EH (cell line): ENCODE measurements at places on chromosomes 12 and 14.

GRCh38 chr12:125544960-125545359 is 479.7 kb downstream of the AACS start:
- no peak for DNase-seq

DNA sequence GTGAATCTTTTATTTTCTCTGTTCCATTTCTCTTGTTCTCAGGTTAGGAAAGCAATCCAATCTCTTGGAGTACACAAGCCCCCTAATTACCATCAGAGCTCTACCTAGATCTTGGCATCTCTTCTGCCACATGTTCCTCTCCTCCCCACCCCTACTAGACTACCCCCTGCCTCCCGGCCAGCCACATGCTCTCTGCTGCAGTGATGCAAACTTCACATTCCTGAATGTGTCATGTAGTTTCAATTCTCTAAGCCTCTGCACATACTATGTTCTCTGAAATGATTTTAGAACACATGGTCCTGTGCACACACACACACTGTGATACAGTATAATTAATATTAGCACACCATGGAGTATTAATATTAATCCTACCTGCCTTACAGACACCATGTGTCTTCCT is 104.6 kb downstream of the EFCAB11 start:
- DNase-seq: peak; percentile 75

DNA sequence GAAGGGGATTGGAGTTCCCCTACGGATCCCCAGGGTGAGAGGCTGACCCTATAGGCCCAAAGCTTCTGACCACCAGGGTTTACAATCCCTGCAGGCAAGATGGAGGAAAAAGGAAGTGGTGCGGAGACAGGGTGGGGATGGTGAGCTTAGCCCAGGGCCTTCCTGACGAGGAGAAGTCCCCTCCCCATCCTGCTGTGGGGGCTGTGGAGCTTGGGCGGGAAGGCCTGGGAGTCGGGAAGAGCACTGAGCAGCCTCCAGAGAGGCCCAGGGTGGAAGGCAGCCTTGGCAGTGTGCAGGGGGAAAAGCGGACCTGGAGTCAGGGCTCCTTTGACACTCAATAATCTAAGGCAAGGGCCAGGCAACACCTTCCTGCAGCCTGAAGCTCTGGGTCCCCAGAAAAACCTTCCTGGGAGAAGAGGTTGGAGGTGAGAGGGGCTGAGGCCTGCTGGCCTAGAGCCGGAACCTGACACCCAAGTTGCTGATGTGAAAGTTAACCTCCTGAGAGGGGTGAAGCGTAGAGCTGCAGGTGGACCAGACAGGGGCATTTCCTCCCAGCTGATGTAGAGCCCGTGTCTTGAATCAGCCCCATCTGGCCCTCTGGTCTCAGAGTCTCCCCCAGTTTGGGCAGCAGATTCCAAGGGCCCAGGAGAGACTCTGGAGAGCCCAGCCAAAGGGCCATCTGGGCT is 6.0 kb downstream of the HDAC7 start:
- peak; percentile 60 for DNase-seq

DNA sequence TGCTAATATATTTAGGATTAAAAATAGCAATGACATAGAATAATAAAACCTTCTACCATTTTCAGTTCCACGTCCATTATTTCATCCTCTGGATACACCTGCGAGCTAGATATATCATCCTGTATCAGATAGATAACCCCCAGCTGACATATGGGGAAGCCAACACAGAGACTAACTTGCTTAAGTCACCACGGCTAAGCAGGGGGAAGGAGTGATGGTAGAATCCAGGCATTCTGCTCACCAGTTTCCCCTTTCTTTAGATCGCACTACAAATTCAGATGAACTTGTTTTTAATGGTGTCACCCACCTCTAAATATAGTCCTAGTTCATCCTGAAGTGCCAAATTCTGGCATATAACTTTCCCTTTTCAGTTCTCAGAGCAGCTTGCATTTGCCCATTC is 110.1 kb downstream of the TXNDC16 start:
- DNase-seq: no peak

DNA sequence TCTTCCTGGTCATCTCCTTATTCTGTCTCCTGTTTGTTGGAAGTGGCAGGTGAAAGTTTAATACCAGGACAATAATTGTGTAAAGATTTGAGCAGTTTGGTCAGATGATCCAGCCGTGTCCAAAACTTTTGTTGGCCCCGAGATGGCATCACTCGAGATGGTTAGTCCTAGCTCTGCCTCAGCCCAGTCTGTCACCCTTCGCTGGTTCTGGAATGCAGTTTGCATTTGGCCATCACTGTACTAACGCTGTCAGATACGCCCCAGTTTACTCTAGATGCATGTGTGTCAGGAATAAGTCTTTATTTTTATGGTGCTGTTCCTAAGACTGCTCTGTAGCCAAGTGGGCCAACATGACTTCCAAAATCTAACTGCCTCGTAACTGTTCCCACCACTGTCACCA is 79.6 kb downstream of the MOK start:
- no peak for DNase-seq

- DNase-seq: peak; percentile 66
Measured at GRCh38 chr12:6312529-6313325, 2.2 kb downstream of the PLEKHG6 start.

- DNase-seq: no peak
Measured at GRCh38 chr14:49483268-49483667, 102.9 kb downstream of the RPS29 start.

- no peak for DNase-seq
Measured at GRCh38 chr14:33796356-33796755, 154.5 kb downstream of the EGLN3 start.

GRCh38 chr12:26125400-26126339 is 833 bp upstream of the BHLHE41 start:
- peak; percentile 78 for DNase-seq

DNA sequence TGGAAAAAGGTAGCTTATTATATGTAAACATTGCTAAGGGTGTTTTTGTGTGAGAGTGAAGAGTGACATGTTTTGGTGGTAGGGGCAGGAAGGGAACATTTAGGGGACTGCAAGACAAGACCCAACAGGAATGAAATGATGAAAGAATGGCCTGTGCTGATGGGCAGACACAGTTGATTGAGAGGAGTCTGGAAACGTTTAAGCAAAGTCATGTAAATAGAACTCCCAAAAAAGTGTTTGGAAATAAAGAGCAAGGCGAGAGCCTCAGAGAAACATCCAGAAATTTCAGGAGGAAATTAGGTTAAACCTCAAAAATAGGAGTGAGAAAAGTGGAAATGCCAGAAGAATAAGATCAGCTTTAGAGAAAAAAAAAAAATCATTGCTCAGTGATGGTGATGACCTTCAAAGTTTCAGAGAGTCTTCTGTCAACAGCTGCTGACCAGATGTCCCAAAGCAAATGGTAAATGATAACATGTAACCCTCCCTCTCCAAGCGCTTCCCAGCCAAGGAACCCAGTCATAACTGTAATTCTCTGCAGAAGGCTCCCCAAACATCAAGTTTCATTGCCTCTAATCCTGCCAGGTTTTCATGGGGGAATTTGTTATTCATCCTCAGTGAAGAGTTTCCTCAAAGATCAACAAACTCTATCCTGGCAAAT is 223.2 kb upstream of the FAR2 start:
- DNase-seq: peak; percentile 91

DNA sequence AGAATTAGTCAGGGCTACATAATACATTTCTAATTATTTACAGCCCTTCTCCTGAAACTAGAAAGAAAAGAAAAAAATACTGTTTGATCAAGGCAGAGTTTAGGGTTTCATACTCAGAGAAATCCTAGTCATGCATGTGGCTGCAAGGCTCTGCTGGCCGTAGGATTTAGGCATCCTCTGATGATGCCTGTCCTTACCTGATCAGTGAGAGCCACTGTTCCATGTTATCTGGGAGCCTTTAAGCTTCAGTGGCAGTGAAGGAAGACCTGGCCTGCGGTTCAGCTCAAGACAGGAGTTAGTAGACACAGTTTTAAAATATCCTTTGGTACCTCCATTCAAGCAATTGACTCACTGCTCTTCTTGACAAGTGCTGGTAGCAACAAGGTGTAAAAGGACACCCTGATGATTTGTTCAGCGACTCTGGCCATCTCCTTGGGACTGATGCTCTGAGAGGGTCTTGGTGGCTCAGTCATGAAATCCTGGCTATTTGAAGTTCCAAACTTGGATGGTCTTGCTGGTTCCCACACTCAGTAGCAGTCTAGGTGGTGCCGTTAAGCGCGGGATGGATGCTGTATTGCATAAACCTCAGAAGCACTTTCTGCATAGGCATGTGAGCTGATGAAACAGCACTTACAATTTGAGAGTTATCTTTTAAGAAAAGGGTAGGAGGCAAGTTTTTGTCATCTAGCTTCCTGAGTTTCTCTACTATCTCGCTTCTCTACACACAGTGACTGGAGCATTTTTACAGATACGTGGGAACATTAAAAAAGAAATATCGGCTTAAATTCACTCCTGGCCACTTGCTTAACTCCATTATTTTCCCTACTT is 162.0 kb downstream of the SAMD4A start:
- DNase-seq: peak; percentile 39
